Stimulated activated memory B cell treated with anti-CD40 and anti-IgM and Interleukin-4, amounts not matched to agents 10 μg/mL and 1 μg/mL and 100 μg/mL, for 72 hours (primary cell): ENCODE measurements at places on chromosomes 4 and X.

- no peak for ATAC-seq
Observed at GRCh38 chr4:38461342-38461741, 202.7 kb upstream of the KLF3 start.

DNA sequence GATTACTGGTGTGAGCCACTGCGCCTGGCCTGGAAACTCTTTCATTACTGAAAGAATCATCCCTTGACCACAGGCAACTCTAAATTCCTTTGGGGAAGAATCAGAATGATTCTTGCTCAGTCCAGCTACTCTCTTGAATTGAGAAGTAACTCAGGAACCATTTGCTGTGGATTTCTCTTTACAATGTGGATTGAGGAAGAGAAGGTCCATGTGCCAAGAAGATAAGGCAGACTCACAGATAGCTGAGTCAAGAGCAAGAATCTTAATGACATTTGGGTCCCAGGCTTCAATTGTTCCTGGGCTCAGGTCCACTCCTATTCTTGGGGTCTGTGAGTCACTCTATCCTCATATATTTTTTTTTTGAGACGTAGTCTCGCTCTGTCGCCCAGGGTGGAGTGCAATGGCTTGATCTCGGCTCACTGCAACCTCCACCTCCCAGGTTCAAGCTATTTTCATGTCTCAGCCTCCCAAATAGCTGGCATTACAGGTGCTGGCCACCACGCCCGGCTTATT is 6.2 kb upstream of the MGARP start:
- no peak for ATAC-seq

- peak; percentile 76 for ATAC-seq
Observed at GRCh38 chrX:84188320-84188834, 378 bp upstream of the RPS6KA6 start.

GRCh38 chr4:94262163-94263016 is 54.7 kb downstream of the SMARCAD1 start:
- ATAC-seq = no peak

DNA sequence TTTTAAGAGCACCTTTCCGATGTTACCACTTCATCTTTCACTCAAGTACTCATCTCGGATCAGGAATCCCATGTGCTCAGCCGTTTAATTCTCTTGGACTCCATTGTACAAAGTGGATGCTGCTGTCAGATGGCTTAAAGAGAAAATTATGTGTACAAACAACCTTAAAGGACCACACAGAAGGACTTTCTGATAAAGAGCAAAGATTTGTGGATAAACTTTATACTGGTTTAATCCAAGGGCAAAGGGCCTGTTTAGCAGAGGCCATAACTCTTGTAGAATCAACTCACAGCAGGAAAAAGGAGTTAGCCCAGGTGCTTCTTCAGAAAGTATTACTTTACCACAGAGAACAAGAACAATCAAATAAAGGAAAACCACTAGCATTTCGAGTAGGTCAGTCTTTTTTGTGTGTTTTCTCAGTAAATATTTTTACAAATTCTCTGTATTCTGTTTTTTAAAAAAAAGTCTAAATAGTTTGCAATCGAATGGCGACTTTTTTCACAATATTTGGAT is 20.1 kb downstream of the MMAA start:
- ATAC-seq = no peak

GRCh38 chrX:153657161-153657560 is 10.2 kb downstream of the DUSP9 start:
- ATAC-seq = no peak

DNA sequence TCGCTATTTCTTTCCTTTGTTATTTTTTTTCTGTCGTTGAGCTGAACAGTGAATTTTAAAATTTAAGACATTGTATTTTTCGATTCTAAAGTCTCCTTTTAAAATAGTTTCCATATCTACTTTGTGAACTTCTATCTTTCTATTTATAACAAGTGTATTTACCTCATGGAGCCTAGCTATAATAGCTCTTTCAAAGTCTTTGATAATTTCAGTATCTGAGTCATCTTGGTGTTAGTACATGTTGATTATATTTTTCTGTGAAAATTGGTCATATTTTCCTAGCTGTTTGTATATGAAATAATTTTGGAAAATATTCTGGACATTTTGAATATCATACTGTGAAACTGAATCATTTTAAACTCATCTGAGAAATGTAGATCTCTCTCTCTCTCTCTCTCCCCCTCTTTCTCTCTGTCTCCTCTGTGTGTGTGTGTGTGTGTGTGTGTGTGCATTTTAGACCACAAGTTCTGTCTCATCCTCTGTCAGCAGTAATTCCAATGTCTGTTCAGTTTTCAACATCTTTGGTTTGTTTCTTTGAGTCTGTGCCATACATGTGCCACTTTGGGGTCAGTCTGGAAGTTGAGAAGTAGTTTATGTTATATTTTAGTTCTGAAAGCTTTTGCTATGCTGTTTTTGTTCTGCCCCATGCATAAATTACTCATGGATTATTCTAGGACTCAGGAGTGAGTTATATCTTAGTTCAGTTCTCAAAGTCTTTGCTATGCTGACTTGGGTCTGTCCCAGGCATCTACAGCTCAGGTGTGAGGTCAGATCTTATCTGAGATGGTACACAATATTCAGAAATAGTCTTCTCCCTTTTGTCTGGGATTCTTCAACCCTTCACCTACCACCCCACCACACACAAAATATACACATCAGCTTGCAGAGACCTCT is 366.4 kb upstream of the CASK start:
- no peak for ATAC-seq

DNA sequence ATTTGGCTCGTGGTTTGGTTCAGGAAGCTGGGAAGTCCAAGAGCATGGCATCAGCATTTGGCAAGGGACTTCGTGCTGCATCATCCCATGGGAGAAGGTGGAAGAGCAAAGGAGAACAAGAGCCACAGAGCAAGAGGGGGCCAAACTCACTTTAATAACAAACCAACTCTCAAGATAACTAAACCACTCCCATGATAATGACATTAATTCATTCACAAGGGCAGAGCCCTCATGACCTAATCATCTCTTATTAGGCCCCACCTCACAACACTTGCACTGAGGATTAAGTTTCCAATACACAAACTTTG is 113.4 kb upstream of the ATXN3L start:
- no peak for ATAC-seq

DNA sequence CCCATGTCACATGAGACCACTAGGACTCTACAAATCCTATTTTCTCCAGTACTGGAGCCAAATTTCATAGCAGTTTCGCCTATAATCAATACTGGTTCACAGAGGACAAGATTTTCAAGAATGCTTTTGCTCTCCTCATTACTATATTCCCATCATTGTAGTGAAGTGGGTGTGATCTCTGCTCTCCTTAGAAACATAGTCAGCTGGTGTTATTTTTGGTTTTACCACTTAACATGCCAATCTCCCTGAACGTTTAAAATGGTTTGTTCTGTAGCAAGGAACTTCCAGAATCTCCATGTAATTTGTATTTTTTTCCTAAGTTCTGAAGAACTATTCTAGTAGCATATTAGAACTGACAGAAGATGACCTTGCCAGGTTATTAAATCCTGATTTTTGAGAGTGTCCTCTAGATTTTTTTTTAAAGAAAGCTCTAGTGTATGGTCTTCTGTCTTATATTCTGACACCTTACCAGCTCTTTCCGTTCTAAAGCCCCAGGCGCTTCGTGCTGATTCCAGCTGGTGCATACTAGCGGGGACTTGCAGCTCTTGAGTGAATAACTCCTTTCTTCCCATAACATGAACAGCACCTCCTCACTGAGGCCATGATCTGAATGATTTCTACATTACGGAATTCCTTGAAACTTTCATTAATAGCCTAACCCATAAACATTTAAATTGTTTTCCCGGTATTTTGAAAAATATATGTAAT is 1372.9 kb downstream of the TECRL start:
- ATAC-seq = no peak

GRCh38 chrX:16666541-16666940 is 16.6 kb downstream of the S100G start:
- no peak for ATAC-seq

DNA sequence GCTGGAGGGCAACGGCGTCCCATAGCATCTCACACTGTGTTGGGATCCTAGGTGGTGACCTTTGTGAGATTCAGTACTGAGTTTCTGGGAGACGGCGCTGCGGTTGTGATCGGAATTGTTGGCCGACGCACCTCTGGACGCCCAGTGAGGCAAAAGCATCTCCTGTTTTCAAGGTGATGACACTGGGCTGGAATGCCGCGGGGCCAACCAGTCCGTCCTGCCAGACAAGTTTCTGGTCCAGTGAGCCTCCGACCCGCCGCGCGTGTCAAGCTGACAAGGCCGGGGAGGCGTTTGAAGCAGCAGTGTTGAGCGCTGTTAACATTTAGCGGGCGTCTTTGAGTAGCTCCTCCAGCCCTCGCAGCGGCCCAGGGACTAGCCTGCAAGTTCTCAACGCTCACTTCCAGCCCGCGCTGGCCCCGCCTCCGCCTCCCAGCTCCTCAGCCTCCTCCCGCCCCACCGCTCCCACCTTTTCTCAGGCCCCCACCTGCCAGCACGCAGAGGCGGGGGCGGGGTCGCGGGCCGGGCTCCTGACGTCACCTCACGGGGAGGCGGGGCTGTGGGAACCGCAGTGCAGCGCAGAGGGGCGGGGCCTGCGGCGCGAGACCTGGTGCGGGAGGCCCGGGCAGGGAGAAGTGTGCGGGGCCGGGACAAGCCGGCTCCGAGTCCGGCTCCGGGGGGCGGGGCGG is 482 bp upstream of the CDS1 start:
- ATAC-seq = peak; percentile 88

DNA sequence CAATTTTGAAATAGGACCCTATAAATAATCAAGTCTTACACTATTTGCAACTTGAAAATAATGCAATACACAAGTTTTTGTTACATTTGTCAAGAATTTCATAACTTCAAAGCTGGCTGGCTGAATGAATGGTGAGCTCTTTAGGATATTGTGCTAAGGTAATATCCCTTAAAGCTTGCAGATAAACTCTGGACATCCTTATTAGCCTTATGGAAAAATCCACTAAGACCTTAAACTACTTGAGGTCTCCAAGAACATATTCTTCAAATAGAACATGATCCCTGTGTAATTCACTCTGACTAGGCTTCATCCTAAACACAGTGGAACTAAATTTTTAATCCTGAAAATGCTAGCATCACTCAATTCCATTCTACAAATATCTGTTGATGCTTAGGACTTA is 199.3 kb downstream of the PACRGL start:
- no peak for ATAC-seq

DNA sequence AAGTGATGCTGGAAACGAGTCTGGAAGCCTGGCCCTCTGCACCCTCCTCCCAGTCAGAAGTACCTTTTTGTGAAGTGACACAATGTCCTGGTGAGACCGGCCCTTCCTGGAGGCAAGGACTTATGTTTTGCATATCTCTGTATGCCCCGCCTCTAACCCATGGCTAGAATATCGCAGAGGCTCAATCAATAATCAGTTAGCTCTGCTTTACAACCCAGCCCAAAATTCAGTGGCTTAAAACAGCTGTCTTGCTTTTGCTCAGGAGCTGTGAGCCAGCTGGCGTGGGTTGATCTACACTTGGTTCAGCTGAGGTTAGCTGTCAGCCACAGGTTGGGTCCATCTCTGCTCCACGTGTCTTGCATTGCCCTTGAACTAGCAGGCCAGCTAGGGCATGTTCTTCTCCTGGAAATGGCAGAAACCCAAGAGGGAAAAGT is 98.8 kb upstream of the METTL14 start:
- ATAC-seq = no peak

- ATAC-seq = peak; percentile 16
Observed at GRCh38 chrX:106611317-106611678, 480 bp upstream of the RADX start.

DNA sequence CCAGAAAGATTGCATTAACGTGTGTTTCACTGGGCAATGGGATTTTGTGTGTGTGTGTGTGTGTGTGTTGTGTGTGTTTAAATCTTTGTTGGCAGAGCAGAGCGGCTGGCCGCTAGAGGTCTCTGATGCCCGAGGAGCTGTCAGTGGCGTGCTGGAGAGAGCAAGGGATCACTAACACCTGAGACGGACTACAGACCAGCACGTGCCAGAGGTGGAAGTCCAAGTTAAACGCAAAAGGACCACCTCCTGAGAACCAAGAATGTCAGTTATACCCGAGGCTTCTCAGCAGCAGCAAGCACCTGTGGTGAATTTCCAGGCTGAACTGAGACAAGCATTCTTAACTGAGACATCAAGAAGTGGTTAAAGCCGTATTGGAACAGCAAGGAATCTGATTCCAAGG is 9.0 kb upstream of the SLC25A14 start:
- ATAC-seq = peak; percentile 70

- ATAC-seq = no peak
Observed at GRCh38 chr4:175290401-175290800, 372.2 kb downstream of the ADAM29 start.

DNA sequence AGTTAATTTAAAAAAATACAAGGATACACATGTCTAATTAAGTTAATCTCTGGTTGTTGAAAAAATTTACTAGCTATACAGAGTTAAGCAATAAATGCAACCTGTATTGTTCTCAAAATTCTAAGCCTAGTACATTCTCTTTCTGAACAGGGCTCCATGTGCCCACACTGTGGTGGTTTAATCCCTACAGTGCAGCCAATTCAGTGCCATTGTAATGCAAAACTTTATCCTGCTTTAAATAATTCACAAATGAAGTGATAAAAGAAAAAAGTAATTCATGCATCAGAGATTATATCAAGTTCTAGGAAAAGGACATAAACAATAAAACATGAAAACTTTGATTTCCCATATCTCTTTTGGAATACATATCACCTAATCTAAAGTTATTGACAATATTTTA is 1089.2 kb downstream of the C4orf33 start:
- ATAC-seq = no peak

GRCh38 chrX:26783512-26784225 is 567.7 kb downstream of the MAGEB5 start:
- ATAC-seq = no peak

GRCh38 chr4:10917566-10917965 is 233.0 kb upstream of the CLNK start:
- ATAC-seq = no peak

GRCh38 chrX:4239650-4240540 is 526.4 kb upstream of the PRKX start:
- ATAC-seq = no peak

GRCh38 chrX:41026702-41027078 is 58.6 kb upstream of the USP9X start:
- ATAC-seq = no peak

DNA sequence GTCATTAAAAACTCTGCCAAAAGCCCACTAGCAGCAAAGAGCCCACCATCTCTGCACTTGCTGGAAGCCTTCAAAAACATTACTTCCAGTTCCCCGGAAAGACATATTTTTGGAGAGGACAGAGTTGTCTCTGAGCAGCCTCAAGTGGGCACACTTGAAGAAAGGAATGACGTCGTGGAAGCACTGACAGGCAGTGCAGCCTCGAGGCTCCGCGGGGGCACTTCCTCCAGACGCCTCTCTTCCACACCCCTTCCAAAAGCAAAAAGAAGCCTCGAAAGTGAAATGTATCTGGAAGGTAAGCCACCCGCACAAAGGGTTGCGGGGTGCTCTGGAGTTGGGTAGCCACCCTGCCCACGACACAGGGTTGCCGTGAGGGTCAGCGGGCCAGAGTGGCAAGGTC is 25.9 kb downstream of the OFD1 start:
- ATAC-seq = no peak
